NCI-H187 (cell line): ENCODE measurements at places on chromosomes 1 and 21.

DNA sequence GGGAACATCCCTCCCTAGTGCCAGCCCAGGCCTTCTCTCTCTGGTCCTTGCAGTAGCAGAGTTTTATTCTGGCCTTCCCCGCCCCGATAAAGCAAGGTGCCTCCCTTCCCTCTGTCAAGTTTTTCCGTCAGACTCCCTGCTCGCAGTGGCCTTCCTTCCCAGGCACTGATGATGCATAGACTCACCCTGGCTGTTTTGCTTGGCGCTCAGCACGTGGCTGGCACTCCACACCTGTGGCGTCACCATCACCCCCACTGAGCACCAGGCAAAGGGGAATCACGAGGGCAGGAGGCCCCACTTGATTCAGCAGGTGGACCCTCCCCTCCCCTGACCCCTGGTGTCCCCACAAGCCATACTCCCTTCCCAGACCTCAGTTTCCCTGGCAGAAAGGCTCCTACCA, 7.4 kb downstream of the SLC26A9 start:
- DNase-seq, result no peak

GRCh38 chr1:87840767-87841166, 512.1 kb downstream of the LMO4 start:
- no peak for DNase-seq

DNA sequence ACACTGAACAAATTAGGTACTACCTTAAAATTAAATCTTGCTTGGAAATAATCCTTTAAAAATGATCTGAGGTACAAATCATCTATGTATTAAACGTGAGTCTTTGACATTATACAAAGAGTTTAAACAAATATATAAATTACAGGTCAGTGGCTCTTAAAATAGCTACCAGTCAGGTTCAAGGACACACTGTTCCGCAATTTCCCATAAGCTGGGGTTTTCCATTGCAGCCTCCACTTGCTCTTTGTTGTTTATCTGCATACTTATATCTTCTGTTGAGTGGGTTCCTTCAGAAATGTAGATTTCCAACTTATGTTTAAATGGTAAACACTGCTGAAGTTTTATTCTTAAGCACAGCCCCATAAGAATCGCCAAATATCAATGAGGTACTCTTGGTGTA, 5.7 kb upstream of the MRPL55 start:
- no peak for DNase-seq

DNA sequence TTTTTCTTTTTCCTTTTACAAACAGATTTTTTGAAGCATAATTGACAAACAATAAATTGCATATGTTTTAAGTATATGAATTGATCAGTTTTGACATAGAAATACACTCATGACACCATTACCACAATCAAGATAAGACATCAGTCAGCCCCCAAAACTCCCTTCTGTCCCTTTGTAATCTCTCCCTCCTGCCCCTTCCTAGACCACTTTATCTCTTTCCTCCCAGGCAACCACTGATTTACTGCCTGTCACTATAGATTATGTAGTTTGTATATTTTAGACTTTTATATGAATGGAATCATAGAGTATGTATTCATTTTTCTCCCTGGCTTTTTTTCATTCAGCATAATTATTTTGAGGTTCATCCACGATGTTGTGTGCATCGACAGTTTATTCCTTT, 6.9 kb upstream of the SYT14 start:
- DNase-seq, result no peak

DNA sequence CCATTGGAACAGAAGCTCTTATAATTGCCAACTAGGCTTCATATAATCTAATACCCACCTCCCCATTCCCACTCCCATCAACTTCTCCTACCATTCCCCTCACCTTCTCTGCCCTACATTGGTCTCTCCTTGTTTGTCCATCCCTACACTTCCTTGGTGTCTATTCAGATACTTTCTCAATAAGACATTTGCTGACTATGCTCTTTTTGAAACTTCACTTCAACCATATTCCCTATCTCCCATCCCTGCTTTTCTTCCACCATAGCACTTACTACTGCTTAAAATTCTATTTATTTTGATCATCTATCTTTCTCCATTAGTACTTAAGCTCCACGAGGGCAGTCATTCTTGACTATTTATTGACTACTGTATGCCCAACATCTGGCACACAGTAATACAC, 40.4 kb downstream of the CD160 start:
- no peak for DNase-seq

- no peak for DNase-seq
Measured at GRCh38 chr1:11207898-11208611, 18.9 kb downstream of the ANGPTL7 start.

DNA sequence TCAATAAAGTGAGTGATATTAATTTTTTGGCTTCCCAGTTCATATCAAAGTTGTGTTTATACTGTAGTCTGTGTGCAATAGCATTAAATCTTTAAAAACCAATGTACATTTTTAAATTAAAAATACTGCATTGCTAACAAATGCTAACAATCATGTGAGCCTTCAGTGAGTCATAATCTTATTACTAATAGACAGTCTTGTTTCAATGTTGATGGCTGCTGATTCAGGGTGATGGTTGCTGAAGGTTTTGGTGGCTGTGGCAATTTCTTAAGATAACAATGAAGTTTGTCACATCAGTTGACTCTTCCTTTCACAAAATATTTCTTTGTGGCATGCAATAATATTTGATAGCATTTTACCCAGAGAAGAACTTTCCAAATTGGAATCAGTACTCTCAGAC, 109.0 kb downstream of the ZMYM4 start:
- no peak for DNase-seq

DNA sequence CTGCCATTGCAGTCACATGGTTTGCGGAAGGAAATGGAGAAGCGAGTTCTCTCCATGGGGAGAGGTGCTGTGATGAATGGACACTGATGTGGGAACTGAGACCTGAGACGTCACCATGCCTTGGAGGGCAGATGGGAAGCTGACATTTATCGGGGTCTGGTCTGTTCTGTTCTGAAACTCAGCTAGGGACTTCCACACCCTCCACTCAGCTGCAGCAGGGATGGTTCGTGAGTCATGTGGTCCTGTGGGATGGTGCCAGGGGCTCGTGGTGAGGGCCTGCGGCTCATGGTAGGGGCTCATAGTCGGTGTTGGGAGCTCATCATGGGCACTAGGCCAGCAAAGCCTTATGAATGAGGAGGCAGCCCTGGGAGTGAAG, 6.1 kb downstream of the GPR137B start:
- DNase-seq, result no peak

- no peak for DNase-seq
Measured at GRCh38 chr1:38173848-38174247, 127.3 kb upstream of the POU3F1 start.
